ENCODE measurements at places on chromosomes 6 and 20. TPM values are rescaled to one million over a fixed set of nuclear protein-coding genes. Genes with fewer than 3 reads are reported as not detected.

- no peaks in the 10 kb centered on the region for H3K36me3 ChIP-seq
- H3K4me1 ChIP-seq = no peaks in the 10 kb centered on the region
- no peak overlapping the region for H3K4me3 ChIP-seq
- no peaks in the 10 kb centered on the region for H3K27me3 ChIP-seq
- no peak for DNase-seq
These were observed 28.2 kb upstream of the FABP7 start for GRCh38 chr6:122751326-122751725.

GRCh38 chr6:72246926-72247325 is 360.6 kb downstream of the RIMS1 start:
- no peak overlapping the region for H3K27ac ChIP-seq
- H3K4me1 ChIP-seq = no peaks in the 10 kb centered on the region
- no peaks in the 10 kb centered on the region for H3K27me3 ChIP-seq
- no peaks in the 10 kb centered on the region for H3K36me3 ChIP-seq
- H3K4me3 ChIP-seq = no peak overlapping the region
- DNase-seq = no peak

GRCh38 chr20:38842026-38842425 is 36.5 kb downstream of the PPP1R16B start:
- no peak for DNase-seq
- H3K27me3 ChIP-seq = no peaks in the 10 kb centered on the region
- H3K27ac ChIP-seq = no peak overlapping the region
- H3K4me1 ChIP-seq = no peaks in the 10 kb centered on the region

- H3K4me3 ChIP-seq = no peak overlapping the region
- peak; percentile 71 for DNase-seq
- peaks cover 40% of the 10 kb centered on the region for H3K36me3 ChIP-seq
- H3K27ac ChIP-seq = no peak overlapping the region
- H3K27me3 ChIP-seq = no peaks in the 10 kb centered on the region
These were observed 33.4 kb upstream of the SLC22A1 start for GRCh38 chr6:160088069-160088783.

The SLC9A8 gene
- 6.9 TPM for total RNA-seq

The FRS3 gene
- total RNA-seq = 3.6 TPM

GRCh38 chr6:101203664-101204063 is 189.8 kb upstream of the GRIK2 start:
- H3K4me1 ChIP-seq = no peaks in the 10 kb centered on the region
- DNase-seq = no peak
- H3K36me3 ChIP-seq = no peaks in the 10 kb centered on the region
- H3K4me3 ChIP-seq = no peak overlapping the region
- no peaks in the 10 kb centered on the region for H3K27me3 ChIP-seq
- no peak overlapping the region for H3K27ac ChIP-seq
